ENCODE measurements at places on chromosomes 11 and 22. TPM values are rescaled to one million over a fixed set of nuclear protein-coding genes. Genes with fewer than 3 reads are reported as not detected.

DNA sequence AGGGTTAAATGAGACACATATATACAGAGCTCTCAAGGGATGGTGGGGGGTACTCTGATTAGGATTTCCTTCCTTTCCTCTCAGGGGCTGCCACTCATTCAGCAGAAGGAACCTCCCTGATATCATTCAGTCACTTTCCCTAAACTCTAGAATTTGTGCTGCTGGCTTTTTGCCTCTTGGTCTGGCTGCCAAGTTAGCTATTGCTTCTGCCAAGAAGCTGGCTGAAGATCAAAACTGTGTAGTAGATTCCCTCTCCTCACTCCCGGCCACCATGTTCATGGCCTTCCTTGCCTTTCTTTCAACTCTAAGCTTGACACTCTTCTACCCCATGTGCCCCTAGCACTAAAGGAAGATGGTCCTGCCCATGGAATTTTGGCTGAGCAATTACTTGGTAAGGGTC is 18.7 kb downstream of the SLC6A5 start:
- DNase-seq = no peak

- no peak for DNase-seq
These were observed 19.5 kb upstream of the IGLL5 start for GRCh38 chr22:22867996-22868715.

The GGA1 gene
- 76.9 TPM for total RNA-seq

The CSF2RB gene
- total RNA-seq = 26.9 TPM

The SPDYC gene
- total RNA-seq = not detected

The GSTT2 gene
- not detected for total RNA-seq

DNA sequence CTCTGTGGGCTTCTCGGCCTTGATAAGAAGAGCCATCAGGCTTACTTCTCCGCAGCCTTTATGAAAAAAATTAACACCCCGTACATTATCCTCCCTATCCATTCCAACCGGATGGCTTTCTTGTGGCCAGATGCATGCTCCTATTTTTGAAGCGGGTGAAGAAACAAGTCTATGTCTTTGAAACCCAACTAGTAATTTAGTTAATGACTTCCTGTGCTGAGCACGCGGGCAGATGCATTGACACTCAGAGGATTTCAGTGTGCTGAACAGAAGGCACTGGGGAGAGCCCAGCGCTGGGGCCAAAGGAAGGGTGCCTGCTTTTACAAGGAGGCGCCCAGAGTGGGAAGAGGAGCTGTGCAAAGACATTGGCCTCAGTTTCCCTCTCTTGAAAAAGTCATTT is 53.3 kb downstream of the ARHGAP8 start:
- no peak for DNase-seq

The PTPRCAP gene
- total RNA-seq = 390 TPM

The OR52E8 gene
- not detected for total RNA-seq

The RIC3 gene
- 5.7 TPM for total RNA-seq

DNA sequence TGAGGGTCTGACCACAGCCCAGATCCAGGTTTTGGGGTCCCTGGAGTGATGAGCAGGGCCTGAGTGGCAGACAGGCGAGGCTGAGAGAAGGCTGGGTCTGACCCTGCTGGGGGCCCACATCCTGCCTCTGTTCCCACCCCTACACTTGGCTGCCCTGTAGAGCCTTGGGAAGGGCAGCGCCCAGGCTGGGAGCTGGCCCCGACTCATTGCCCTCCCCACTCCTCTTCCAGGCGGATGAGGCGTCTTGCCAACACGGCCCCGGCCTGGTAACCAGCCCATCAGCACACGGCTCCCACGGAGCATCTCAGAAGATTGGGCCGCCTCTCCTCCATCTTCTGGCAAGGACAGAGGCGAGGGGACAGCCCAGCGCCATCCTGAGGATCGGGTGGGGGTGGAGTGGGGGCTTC is 4.9 kb downstream of the DERL3 start:
- DNase-seq = no peak

DNA sequence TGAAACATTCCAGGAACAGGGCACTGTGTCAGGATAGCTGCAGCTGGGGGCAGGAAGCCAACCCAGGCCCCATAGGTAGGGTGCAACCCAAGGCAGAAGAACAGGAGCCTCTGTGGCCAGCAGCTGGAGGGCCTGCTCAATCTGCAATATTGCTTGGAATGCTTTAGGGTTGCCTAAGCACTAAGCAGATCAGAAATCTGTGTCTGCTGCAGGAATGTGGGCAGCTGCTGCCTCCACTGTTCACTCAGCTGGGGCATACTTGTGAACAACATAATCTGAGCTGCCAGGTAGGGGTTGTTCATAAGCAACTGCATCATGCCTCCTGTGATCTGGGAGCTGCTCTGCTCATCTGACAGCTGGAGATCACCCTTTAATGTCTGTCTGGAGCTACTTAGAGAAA is 1.7 kb downstream of the UBQLNL start:
- DNase-seq = no peak

DNA sequence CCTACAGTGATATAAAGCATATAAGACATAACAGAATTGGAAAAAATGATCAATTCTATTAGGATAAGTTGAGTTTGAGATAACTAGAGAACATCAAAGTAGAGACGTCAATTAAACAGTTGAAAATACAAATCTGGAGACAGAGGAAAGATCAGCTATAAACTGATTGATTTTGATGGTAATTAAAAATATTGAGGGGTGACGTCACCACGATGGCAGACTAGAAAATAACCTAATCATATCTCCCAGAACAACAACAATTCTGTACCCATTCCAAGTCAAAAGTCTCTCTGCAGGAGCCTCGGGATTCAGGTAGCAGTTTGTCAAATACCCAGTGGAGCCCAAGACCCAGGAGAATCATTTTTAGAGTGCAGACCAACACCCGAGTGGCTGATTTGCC is 28.9 kb downstream of the MS4A13 start:
- no peak for DNase-seq

DNA sequence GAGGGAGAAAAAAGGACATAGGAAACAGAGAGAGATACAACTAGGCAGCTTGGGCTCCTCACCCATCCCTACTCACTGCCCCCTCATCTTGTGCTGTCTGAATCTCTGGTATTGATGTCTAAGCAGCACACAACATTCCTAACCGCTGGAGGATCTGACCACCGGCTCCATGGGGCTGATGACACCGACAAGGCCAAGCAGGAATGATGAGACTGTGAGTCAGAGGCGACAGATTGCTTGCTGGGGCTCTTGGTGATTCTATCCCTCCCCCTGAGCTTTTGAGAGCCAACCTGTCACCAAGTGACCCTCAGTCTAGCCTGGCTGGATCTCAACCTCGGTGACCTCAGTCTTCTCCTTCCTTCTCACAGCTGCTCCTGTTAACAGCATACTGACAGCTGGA is 13.8 kb downstream of the PAMR1 start:
- DNase-seq = no peak

DNA sequence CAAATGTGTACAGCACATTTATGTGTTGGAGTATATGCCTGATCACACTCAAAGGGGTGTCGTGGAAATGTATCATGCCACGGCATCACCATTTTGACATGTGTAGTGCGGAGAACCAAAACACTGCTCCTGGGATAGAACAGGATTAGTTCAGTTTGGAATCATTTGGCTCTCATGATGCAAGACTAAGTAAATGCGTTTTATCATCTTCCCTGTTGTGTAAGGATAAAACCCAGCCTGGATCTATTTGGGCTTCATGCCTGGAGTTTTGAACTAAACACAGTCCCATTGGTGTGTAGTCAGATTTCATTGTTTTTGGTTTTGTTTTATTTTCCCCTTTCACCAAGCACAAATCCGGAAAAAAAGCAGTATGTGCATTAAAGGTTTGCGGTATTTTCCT is 574.3 kb downstream of the NTM start:
- DNase-seq = no peak

GRCh38 chr11:109039611-109040010 is 374.7 kb downstream of the DDX10 start:
- no peak for DNase-seq

Measured in activated CD8-positive, alpha-beta memory T cell treated with anti-CD3 and anti-CD28 coated beads, Interleukin-2, amount 10 ng/mL, durations not matched to agents 7 days and 5 days (primary cell).